ENCODE measurements at places on chromosomes 6 and 20.

DNA sequence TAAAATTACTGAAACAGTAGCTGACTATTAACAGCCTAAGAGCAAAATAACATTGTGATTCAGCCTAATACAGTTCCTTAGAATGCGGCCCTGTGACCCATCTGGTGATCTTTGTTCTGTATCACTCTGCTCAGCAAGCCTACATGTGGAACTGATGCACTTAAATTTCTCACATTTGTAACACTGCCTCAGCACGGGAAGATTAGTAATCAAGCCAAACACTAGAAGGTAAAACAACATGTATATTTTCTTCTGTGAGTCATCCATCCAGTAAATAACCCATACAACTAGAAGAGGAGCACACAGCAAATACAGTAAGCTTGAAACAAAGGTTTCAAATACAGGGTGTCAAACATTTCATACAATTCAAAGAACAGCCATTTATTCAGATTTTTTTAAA lies 189.7 kb upstream of the NOX3 start:
- no peak for DNase-seq

DNA sequence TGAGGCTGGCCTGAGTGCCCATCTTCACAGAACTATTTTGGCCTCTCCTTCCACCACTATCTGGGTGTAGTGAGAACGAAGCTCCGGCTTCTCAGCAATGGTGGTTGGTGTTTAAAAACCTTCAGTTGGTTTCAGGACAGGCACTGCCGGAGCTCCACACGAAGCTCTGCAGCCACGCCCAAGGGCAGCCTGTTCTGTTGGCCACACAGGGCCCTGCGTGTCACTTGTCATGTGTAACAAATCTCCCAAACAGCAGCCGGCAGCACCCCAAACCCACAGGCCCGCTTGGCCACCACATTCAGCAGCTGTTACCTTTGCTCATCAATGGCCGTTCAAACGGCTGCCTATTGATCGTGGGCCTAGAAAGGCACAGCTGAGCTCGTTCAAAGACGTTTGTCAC lies 97.5 kb downstream of the ERMARD start:
- DNase-seq: no peak

- no peak for DNase-seq
Observed at GRCh38 chr6:12286373-12287110, 3.6 kb upstream of the EDN1 start.

- DNase-seq: no peak
Observed at GRCh38 chr20:25213566-25214425, 18.3 kb downstream of the ENTPD6 start.

- no peak for DNase-seq
Observed at GRCh38 chr6:49325891-49326290, 137.2 kb downstream of the MMUT start.

- DNase-seq: peak; percentile 85
Observed at GRCh38 chr6:26534681-26535465, 3.3 kb upstream of the HMGN4 start.

Data from NCI-H524 (cell line).